ENCODE measurements at places on chromosomes 3 and 15.

- no peak for DNase-seq
Measured at GRCh38 chr3:180421221-180421620, 180.7 kb upstream of the TTC14 start.

- DNase-seq: no peak
Measured at GRCh38 chr3:169240786-169241486, 422.6 kb downstream of the MECOM start.

DNA sequence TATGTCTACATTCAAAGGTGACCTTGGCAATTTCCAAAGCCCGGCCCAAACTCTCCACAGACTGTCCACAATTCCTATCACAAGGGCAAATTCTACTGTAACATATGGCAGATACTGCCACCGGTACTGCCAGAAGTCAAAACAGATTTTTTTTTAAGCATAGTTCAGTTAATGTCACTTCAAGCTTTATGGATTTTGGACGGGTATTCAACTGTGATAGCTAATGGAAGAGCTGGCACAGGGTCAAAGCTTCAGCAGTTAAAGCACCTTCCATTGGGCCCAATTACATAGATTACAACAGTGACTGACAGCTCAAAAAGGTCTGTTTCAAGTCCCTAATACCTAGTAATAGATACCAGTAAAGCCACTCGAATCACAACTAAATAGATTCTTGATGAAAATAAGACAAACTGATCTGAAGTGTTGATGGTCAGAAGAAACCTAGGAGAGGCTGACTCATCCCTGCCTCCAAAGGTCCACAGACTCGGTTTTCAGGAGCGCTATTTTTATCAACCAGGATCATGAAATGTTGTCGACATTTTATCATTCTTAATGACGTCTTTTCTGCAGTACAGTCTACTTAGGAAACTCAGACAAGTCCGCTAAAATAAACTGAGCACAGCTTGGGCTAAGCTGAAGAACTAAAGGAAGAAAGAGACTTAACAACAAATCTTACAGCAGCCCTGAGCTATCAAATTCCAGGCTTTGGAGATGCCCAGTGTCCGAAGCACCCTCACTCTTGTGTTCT, 38.7 kb downstream of the ANXA2 start:
- no peak for DNase-seq

GRCh38 chr3:89114841-89115223, 7.4 kb downstream of the EPHA3 start:
- DNase-seq: no peak

GRCh38 chr15:60660290-60661051, 181.5 kb upstream of the ICE2 start:
- DNase-seq: no peak

- DNase-seq: no peak
Measured at GRCh38 chr3:108060331-108060730, 30.5 kb downstream of the CD47 start.

DNA sequence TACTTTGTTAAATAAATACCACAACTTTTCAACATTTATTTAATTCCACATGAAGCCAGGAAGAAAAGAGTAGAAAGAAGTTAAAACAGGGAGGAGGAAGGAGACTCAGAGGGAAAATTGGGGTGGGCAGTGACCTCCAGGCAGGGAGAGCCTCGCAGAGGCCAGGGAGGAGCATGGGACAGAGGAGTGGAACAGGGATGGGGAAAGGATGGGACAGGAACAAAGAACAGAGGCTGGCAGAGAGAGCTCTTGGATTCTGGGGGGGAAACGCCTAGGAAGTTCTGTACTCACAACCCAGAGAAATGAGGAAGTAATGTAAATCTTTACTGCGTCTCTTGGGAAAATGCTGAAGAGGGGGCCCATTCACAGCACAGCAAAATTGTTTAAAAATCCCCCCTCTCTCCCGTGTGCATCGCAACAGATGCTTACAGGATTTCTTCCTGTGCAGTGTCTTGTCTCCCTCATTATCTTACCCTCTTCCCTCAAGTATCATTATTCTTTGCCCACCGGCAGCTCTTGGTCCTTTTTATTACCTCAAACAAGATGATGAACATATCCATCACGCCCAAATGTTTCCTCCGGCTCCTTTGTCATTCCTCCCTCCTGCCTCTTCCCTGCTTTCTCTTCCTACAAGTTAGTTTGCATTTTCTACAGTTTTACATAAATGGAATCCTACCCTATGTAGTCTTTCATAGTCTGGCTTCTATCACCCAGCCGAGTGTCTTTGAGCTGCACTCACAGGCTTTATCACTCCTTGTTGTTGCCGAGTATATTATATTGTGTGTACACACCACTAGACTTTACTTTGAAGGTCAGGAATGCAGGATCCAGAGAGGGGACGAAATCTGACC, 65.5 kb downstream of the ARHGAP31 start:
- DNase-seq: no peak

DNA sequence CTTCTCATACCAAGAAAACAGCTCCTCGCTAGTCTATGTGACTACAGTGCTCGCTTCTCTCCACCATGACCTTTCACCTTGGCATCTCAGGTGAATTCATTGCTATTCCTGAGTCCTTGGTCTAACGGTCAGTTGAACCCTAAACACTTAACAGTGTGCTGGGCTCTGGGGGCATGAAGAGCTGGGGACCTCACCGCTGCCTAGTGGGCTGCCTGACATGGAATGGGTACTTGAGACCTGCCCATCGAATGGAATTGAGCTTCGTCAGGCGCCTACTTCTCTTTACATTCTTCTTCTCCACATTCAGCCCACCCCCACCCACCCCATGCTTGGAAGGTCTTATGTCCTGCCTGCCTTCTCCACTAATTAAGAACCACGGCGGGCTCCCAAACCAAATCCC, 22.1 kb downstream of the BOC start:
- DNase-seq: no peak

DNA sequence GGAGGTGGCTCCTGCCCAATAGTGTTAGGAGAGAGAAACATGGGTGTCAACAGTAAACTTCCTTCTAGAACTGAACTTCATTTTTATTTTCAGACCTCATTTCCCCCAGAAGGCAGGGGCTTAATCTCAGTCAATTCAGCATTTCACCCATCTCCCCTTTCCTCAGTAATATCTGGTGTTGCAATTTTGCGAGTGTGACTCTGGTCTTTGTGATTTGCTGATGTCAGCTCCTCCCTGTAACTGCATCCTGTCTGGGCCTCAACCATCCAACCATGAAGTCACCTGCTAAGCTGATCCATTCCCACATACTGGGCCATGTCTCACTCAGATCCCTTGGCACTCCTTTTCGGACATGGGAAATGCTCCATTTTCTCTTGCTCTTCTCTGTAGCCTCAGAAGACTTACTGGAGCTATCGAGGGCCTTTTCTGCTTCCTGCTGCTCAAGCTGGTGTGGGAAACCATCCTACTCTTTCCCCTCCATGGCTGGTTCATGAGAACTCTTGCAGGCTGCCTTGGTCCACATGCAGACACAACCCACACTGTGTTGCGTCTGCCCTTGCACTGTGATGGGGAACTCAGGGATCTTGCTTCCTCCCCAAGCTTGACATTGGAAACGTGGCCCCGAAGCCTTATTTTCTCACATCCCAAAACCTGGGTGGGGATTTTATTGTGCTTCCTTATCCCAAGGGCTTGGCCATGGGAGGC, 24.6 kb downstream of the CCR4 start:
- DNase-seq: no peak

DNA sequence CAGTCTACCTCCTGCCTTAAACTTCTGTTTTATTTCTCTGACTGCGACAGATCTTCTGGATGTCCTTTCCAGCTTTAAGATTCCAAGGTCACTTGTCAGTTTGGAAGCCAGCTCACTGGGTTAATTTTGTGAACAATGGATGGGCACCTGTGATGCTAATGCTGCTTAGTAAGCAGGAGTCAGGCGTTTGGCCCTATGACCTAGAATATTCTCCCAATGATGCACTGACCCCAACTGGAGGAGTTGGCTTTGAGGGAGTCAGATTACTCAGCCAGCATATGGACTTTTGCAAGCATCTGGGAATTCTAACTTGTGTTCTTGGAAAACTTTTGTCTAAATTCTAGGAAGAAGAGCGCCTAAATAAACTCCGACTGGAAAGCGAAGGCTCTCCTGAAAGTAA, 28.1 kb downstream of the HACD3 start:
- DNase-seq: no peak

DNA sequence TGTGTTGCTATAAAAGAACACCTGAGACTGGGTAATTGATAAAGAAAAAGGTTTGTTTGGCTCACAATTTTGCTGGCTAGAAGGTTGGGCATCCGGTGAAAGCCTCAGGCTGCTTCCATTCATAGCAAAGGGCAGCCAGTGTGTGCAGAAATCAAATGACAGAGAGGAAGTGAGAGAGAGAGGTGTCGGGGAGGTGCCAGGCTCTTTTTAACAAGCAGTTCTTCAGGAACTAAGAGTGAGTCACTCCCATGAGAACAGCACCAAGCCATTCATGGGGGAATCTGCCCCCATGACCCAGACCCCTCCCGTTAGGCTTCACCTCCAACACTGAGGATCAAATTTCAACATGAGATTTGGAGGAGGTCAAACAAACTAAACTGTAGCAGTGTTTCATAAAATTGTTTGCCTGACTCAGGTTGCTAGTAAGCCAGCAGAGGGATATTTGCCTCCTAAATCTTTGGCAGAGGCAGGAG, 4.5 kb upstream of the PARP15 start:
- DNase-seq: peak; percentile 30

DNA sequence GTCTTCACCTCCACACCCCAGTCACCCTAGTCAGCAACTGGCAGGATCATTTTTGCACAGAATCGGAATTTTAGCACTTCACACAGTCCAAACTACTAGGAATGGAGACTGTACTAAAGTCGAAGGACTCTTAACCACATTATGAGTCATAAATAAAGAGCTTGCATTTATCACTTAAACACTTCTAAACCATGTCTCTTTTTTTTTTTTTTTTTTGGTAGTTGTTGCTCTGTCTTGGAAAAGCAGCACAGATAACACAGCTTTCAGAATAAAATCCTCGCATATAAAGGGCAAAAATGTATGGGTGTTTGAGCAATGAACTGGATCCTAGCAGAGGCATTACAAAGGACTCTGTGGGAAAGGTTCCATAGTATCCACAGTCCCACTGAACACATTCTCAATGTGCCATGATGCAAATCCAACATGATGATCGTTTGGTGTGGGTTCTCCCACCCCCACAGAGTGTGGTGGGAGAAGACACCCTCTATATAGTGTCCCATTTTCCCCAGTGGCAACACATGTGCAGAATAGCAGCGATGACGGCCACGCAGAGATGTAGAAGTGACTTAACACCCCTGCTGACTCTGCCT, 47.1 kb downstream of the FOXP1 start:
- DNase-seq: no peak

GRCh38 chr3:195908694-195909581, 587 bp upstream of the TNK2 start:
- DNase-seq: peak; percentile 13

DNA sequence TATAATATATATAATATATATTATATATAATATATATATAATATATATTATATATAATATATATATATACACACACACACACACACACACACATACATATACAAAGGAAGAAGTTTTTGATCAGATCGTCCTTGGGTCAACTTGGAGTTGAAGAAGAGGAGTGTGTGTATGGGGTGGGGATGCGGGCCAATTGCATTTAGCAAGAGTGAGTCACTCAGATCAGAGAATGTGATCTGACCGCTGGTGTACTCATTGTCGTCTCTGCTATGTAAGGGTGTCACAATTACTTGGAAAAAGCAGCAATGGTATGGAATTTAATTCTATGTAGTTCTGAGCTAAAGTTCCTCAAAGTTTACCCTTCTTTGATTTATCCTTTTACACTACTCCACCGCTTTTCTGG, 4.6 kb upstream of the VGLL3 start:
- no peak for DNase-seq

DNA sequence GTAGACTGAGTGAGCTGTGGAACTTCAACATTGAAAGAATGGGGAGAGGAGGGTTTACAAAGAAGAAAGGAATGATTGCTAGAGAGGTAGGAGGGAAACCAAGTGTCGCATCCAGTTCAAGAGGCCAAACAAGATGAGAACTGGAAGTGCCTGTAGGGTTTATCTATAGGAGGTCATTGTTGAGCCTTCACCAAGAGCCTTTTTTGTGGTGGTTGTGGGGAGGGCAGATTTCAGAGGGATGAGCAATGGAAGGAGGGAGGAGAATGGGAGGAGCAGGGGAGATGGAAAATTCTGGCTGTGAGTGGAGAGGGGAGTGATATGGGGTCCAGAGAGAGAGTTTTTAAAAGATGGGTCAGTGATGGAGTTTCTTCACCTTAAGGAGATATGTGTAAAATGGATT, 8.5 kb downstream of the PDIA5 start:
- DNase-seq: no peak

- DNase-seq: no peak
Measured at GRCh38 chr3:42731476-42732195, 29.0 kb upstream of the HHATL start.
